ENCODE measurements at places on chromosomes 2 and 18.

GRCh38 chr2:42013409-42013808 lies 34.4 kb upstream of the PKDCC start:
- no peak for DNase-seq

DNA sequence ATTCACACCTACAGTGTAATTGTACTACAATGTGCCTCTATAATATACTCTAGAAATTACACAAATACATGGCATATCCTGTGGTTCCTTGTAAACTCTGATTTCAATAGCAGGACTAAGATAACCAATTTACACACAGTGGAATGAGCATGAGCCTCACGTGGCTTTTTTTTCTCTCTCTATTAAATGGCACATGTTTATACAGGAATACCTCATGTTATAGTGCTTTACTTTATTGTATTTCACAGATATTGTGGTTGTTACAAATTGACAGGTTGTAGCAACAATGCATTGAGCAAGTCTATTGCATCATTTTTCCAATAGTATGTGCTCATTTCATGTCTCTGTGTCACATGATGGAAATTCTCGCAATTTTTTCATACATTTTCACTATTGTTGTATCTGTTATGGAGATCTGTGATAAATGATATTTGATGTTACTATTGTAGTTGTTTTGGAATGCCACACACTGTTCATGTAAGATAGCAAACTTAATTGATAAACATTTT lies 260.0 kb downstream of the FSIP2 start:
- DNase-seq: peak; percentile 20

- peak; percentile 21 for DNase-seq
These were observed 122.2 kb downstream of the RBMS1 start for GRCh38 chr2:160371251-160372009.

DNA sequence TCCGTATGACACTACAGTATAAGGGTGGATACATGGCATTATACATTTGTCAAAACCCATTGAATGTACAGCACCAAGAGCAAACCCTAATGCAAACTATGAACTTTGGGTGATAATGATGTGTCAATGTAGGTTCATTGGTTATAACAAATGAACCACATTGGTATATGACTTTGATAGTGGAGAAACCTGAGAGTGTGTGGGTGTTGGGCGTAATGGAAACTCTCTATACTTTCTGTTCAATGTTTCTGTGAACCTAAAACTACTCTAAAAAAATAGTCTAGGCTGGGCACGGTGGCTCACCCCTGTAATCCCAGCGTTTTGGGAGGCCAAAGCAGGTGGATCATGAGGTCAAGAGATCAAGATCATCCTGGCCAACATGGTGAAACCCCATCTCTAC lies 6.5 kb upstream of the ACTG2 start:
- DNase-seq: no peak

DNA sequence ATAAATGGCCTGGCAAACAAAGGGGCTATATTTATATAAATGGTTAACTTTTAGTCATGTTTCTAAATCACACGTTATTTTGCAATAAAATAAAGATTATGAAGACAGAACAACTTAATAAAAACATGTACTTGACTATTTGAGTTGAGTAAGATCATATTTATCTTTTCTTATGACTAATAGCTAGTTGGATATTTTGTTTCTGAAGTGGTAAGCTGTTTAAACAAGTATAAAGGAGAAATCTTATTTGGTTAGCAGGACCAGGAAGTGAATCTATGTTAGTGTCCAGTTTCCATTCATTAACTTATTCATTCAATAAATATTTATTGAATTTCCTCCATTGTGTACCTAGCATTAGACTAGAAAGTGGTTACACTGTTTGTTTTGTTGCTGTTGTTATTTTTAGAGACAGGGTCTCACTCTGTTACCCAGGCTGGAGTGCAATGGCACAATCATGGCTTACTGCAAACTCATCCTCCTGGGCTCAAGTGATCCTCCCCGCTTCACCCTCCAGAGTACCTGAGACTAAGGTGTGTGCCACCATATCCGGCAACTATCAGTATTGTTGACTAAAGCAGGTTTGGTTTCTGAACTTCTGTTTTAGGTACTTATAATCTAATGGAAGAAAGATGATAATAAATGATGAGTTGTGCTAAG lies 312.6 kb downstream of the DPP10 start:
- DNase-seq: no peak

GRCh38 chr2:174748948-174749347 lies 15.3 kb downstream of the CHRNA1 start:
- DNase-seq: peak; percentile 49

GRCh38 chr2:176324862-176325261 lies 55.6 kb downstream of the MTX2 start:
- no peak for DNase-seq

DNA sequence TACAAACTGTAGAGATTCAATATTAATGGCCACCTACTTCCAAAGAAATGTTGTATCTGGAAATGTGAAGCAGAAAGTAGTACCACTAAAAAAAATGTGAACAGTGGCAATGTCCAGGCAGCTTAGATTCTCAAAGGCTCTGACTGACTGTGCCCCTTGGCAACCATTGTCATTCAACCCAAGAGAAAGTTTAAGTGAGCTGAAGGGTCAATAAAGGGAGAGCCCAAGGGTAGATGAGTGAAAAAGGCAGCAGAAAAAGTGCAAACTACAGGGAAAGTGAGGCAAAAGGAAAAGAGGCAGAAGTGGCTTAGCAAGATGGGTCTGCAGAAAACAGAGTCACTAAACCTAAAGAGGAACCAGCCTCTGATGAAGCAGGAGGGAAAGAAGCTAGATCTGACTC lies 802.9 kb downstream of the CPS1 start:
- DNase-seq: no peak

- no peak for DNase-seq
These were observed 82.7 kb downstream of the FAM168B start for GRCh38 chr2:131010566-131010965.

DNA sequence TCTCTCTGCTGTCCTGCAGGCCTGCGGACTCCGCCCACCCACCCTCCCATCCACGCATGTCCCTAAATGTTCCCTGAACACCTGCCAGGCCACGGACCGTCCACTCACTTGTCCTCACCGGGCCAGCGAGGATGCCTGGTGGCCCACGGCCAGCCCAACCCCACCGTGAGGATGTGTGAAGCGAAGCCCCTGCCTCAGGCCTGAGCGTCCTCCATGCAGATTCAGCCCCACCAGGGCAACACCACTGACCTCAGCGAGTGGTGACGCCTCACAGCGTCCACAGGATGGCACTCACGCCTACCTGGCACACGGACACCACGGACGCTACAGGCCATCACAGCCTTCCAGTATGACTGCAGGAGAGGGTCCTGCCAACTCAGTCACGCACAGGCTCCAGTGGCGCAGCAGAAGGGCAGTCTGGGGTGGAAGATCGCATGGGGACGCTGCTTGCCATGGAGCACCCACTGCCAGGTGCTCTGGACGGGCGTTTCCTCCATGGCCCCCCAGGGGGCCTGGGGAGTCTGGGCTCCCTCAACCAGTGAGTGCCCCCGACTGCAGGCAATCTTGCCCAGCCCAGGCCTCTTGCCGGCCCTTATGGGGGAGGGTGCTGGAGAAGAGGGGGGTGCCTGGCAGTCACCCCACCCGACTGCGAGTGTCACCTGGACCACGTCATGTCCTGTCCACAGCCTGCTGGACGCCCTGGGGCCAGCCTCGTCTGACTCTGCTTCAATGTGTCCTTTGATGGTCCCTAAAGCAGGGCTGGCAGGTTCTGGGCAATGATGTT lies 25.4 kb downstream of the HDAC4 start:
- no peak for DNase-seq

DNA sequence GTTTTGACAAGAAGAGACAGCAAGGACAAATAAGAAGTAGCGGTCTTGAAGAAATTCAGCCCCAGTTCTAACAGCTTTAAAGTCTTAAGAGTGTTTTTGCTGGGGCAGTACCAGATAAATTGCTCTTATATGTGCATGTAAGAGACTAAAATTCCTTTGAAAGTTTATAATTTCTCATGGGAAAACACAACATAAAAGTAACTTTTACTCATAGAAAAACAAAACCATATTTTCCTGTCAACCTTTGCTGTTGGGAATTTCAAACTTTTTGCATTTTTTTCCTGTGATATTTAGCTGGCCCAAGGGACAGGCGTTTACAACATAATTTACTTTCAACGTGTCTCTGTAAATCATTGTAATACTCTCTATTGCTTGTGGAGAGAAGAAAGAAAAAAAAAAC lies 767.8 kb upstream of the ZEB2 start:
- DNase-seq: no peak

- no peak for DNase-seq
These were observed 700 bp downstream of the TOGARAM2 start for GRCh38 chr2:28981620-28982376.

DNA sequence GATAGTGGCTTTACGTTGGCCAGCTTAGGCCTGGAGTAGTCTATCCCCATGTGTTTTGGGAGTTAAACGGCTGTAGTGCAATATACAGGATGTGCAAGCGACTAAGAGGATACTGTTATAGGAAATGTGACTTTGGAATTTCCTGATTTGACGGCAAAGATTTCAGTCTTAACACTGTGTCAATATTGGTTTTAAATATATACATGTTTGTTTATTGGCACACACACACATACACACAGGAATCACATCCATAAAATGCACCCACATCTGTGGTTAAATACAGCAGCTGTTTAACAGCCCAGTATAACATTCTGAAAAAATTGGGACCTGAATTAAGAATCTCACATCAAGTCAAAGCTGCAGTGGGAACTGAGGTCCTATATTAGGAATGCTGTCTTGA lies 347.1 kb downstream of the TXNL1 start:
- no peak for DNase-seq

GRCh38 chr2:17748745-17749144 lies 4.9 kb downstream of the SMC6 start:
- DNase-seq: no peak

- no peak for DNase-seq
These were observed 168.3 kb downstream of the ASB1 start for GRCh38 chr2:238594796-238595749.

DNA sequence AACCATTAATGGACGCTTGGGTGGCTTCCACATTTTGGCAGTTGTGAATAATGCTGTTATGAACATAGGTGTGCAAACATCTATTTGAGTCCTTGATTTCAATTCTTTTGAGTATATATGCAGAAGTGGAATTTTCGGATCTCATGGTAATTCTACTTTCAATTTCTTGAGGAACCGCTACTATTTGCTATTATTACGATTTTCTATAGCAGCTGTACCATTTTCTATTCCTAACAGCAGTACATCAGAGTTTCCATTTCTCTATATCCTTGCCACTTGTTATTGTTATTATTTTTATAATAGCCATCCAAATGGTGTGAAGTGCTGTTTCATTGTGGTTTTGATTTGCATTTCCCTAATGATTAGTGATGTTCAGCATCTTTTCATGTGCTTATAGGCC lies 69.5 kb downstream of the KIF5C start:
- no peak for DNase-seq

- peak; percentile 73 for DNase-seq
These were observed 7.0 kb upstream of the TYMS start for GRCh38 chr18:650428-650858.

- DNase-seq: no peak
These were observed 96.1 kb upstream of the ODC1 start for GRCh38 chr2:10544252-10544651.

GRCh38 chr2:164803776-164804466 lies 37.7 kb downstream of the COBLL1 start:
- no peak for DNase-seq
